Brain microvascular endothelial cell (primary cell): ENCODE measurements at places on chromosomes 2 and 18.
A peak's percentile ranks its signal among the peaks of the same experiment; 100 is the strongest.

DNA sequence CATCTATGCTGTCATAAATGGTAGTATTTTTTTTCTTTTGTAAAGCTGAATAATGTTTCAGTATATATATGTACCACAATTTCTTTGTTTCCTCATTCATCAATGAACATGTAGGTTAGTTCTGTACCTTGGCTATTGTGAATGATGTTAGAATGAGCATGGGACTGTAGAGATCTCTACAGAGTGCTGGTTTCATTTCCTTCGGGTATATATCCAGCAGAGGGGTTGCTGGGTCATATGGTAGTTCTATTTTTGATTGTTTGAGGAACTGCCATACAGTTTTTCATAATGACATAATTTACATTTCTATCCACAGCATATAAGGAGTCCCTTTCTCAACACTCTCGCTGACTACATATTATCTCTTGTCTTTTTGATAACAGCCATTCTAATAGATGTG is 243.5 kb downstream of the CDH7 start:
- no peak for DNase-seq

DNA sequence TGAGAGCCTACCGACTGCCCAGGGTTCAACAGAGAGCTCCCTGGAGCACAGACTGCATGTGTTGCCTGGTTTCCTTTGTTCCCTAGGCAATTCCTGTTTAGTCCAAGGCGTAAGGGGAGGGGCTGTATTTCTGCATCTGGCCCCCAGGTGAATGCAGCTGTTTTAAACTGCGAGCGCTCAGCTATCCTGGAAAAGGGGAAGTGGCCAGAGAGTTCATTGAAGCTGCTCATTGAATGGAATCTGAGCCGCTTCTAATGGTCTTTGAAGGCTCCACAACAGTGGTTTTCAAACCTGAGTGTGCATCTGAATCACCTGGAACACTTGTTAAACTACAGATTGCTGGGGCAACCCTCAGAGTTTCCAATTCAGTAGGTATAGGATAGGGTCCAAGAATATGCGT is 18.1 kb downstream of the MAPK4 start:
- DNase-seq: no peak

GRCh38 chr2:202564226-202564625 is 70.5 kb upstream of the FAM117B start:
- no peak for DNase-seq

- peak; percentile 66 for DNase-seq
Observed at GRCh38 chr2:180823546-180824141, 156.8 kb upstream of the UBE2E3 start.

DNA sequence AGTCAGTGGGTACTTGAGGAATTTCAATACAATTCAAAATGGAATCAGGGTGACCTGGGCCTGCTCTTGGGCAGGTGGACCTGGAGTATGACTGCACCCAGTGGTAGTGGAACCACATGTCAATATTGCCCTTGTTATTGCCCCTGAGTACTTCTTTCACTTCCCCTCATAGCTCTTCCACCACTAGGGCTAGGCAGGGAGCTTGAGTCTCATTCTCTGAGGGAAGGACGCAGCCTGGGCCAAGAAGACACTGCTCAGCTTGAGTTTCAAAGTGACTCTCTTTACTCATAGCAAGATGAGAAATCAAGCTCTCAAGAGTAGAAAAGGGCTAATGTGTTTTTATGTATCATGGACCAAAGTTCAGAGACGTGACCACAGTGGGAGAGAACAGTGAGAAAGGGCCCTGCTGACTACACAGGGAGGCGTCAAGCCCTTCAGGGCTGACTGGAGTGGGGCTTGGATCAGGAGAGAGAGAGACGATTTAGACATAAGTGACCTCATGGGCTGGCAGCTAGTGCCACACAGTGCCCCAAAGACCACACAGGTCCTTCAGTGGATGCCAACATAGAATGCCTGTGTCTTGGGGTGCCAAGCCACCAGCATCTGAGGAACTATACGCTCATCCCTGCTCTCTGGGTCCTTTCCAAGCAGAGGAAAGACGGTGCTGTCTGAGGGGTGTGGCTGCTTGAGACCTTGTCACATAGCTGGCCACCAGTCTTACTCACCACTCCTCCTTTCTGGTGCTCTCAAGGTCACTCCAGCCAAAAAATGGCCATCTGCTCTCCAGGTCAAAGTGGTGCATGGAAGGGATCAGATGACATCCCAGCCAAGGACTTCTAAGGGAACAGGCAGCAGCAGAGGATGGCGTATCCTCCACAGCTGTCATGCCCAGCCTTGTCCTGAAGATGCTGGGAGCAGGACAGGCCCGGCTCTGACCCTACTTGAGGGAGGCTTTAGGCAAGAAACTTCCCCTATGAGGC is 13.0 kb downstream of the PTMA start:
- no peak for DNase-seq

- DNase-seq: no peak
Observed at GRCh38 chr18:3597409-3598357, 147.7 kb downstream of the TGIF1 start.

- DNase-seq: no peak
Observed at GRCh38 chr18:6256521-6256920, 158.2 kb downstream of the L3MBTL4 start.

- DNase-seq: no peak
Observed at GRCh38 chr2:193331676-193332075, 1136.9 kb upstream of the TMEFF2 start.

GRCh38 chr2:210376694-210377093 is 61.7 kb upstream of the MYL1 start:
- DNase-seq: no peak

GRCh38 chr2:182359990-182360662 is 66.7 kb downstream of the PDE1A start:
- DNase-seq: no peak

DNA sequence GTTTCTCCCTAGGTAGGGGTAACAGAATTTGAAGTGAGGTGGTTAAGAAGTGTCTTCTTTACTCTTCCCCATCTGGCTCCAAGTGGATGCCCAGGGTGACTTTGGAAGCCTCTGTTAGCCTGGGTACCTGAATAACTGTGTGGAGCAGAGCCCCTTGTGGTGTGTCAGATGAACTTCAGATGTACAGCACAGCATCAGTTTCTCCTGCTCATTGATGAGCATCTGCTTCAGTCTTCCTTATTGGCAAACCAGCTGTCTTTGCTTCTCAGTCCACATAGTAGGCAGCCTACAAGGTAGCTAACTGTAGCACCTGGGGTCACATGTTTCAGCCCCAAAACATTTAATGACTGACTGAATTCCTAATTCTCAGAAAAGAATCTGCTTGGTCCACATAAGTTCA is 56.2 kb upstream of the ATP8B1 start:
- DNase-seq: peak; percentile 18

DNA sequence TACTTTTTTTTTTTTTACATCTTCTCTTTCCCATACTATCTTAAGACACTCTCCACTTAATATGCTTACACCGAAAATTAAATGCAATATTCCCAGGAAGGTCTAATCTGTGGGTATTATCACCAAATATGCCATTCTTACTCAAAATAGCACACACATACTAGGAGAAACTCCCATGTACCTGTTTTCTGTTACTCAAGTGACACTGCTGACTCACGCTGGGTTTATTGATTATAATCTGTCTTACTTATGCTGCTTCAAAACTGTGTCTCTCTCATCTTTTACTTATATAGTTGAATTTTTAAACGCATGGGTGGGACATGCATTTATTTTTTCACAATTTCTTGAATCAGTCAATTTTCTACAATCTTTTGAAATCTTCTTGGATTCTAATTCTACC is 29.9 kb downstream of the MRPL19 start:
- DNase-seq: no peak

DNA sequence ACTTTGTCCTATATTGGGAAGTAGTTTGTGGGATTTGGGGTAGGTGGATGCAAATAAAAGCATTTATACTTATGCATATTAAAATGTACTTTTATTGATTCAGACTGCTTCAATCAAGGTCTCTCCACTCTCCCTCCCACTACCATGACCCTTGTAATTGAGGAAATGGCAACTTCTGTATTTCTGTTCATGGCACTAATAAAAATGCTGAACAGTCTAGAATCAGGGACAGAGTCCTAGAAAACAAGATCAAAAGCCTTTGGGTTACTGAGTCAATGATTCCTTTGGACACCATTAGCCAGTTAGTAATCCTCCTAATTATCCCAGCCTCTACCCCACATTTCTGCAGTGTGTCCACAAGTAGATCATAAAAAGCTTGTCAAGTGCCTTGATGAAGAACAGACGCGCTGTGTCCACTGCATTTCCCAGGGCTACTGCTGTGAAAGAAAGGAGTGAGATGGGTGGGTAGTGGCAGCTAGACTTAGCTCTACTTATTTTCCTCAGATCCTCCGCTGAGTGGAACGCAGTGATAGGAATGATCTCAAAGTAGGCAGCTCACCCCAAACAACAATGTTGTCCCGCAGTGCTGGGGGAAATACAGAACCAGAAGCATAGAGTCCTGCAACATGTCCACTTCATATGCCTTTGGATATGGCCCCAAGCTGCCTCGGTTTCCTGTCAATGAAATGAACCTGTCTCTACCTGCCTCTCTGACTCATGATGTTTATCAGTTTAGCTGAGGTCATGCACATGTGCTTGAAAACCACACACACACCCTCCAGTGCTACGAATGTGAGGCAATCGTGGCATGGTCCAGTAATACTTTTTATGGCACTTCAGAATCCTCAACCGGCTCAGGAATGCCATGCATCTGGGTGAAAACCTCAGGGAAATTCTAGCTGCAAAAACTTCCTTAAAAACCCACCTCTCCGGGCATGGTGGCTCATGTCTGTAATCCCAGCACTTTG is 115.5 kb downstream of the COL6A3 start:
- no peak for DNase-seq

DNA sequence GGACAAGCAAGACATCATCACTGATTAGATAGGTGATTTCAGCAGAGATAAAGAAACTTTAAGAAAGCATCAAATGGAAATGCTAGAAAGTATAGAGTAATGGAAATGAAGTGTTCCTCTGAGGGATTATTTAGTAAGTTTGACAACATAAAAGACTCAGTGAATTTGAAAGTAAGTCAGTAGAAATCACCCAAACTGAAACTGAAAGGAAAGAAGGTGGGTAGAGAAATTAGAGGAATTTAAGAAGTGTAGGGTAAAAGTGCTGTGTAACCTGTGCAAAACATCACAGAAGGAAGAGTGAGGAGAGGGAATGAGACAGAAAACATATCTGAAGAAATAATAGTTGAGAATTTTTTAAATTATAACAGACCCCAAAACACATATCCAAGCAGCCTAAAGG is 343.1 kb downstream of the CBLN2 start:
- no peak for DNase-seq

GRCh38 chr2:100283724-100284501 is 38.4 kb downstream of the LONRF2 start:
- no peak for DNase-seq
